Activated CD4-positive, alpha-beta T cell treated with anti-CD3 and anti-CD28 coated beads, Interleukin-2, Interleukin-6, amounts not matched to agents 100 ng/mL and 50 ng/mL, durations not matched to agents 16 hours and 8 hours (primary cell): ENCODE measurements at places on chromosomes 4 and X.
A peak's percentile ranks its signal among the peaks of the same experiment; 100 is the strongest.

- DNase-seq: no peak
Observed at GRCh38 chr4:92215476-92215875, 88.3 kb upstream of the GRID2 start.

- DNase-seq: no peak
Observed at GRCh38 chr4:702618-703048, 3.0 kb upstream of the PCGF3 start.

GRCh38 chrX:100424012-100424411 lies 13.9 kb upstream of the PCDH19 start:
- no peak for DNase-seq

- DNase-seq: no peak
Observed at GRCh38 chr4:148827781-148828180, 385.6 kb upstream of the NR3C2 start.

DNA sequence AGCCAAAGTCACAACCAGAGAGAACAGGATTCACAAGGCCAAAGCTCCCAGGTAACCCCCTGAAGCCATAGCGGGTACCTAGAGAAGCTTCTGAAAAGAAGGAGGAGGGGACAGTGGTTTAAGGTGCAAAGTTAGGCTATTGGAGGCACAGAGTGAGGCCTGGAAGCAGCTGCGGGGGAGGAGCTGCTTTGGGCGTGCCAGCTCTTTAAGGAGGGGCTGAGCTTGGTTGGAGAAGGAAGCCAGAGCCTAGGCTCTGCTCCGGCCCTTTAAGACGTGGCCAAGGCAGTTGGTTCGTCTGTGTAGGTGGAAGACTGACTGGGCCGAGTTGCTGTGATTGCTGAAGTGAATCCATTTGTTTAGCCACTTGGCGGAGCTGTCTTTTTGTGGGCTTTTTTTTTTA lies 1.5 kb downstream of the KLF8 start:
- DNase-seq: peak; percentile 21

DNA sequence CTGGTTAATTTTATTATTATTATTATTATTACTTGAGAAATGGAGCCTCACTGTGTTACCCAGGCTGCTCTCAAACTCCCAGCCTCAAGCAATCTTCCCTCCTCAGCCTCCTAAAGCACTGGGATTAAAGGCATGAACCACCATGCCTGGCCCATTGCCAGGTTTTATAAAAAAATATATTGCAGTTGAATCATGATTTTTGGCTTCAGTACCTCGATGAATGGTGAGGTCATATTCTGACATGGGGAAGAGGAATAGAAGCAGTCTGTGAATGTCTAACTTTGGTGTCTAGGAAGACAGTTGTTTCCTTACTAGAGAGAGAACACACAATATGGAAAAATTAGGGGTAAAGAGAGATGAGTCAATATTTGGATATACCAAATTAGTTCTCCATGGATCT lies 32.0 kb downstream of the CCSER1 start:
- DNase-seq: no peak

DNA sequence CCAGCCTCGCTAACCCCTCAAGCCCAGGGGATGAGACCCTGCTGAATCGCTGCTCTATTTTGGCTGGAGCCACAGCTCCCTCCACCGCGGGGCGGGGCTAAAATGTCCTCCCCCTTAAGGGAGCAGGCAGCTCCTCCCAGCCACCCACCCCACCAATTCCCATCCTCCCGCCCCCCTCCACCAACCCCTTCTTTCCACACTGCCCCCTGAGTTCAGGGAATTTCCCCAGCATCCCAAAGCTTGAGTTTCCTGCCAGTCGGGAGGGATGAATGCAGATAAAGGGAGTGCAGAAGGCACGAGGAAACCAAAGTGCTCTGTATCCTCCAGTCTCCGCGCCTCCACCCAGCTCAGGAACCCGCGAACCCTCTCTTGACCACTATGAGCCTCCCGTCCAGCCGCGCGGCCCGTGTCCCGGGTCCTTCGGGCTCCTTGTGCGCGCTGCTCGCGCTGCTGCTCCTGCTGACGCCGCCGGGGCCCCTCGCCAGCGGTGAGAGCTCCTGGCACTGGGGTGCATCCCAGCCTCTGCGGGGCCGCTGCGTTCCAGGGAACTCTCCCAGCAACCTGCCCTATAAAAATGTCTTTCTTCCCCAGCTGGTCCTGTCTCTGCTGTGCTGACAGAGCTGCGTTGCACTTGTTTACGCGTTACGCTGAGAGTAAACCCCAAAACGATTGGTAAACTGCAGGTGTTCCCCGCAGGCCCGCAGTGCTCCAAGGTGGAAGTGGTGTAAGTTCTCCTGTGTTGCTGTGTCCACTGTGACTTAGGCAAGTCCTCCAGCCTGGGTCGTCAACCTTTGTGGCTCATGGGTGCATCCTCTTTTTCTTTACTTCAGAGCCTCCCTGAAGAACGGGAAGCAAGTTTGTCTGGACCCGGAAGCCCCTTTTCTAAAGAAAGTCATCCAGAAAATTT lies at the start of gene CXCL6:
Gene CXCL6 (plus strand): TSS at position 306 of the 907 bp plus-strand sequence. CDS start 73 bp downstream, at position 379.
- no peak for DNase-seq

DNA sequence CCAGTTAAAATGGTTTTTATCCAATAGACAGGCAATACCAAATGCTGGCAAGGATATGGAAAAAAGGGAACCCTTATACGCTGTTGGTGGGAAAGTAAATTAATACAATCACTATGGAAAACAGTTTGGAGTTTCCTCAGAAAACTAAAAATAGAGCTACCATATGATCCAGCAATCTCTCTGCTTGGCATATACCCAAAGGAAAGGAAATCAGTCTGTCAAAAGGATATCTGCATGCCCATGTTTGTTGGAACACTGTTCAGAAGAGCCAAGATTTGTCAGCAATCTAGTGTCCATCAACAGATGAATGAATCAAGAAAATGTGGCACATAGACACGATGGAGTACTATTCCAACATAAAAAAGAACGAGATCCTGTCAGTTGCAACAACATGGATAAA lies 91.0 kb upstream of the SH3RF1 start:
- DNase-seq: no peak

GRCh38 chr4:78864405-78865024 lies 74.7 kb downstream of the PAQR3 start:
- peak; percentile 69 for DNase-seq
